Esophagus squamous epithelium (tissue), 5 donors: ENCODE measurements at places on chromosomes 16 and 17.

- no peak for DNase-seq
Measured at GRCh38 chr17:27906623-27907022, 13.5 kb upstream of the LYRM9 start.

DNA sequence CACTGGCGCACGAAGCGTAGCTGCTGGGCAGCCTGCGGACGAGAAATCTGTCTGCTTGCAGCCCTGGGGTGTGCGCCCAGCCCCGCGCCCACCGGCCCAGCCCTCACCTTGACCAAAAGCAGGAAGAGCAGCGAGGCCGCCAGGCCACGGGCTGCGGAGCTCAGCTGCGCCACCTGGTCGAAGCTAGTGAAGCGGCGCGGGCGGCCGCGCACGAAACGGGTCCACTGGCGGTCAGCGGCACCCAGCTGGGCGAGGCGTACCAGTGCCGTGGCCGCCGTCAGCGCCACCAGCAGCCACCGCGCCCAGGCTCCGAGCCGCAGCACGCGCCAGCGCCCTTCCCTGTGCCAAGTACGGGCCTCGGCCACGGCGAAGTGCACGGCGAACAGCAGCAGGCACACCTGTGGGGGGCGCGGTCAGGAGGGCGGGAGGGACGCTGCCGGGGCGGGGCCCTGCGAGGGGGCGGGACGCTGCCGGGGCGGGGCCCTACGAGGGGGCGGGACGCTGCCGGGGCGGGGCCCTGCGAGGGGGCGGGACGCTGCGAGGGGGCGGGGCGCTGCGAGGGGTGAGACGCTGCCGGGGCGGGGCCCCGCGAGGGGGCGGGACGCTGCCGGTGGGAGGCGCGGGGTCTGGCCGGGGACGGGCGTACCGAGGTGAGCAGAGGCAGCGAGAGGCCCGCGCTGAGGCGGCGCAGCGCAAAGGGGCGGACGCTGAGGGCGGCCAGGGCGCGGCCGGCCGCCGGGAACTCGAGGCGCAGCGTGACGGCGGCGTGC lies 43.2 kb downstream of the TSC2 start:
- no peak for DNase-seq

GRCh38 chr17:80213643-80213975 lies 6.5 kb downstream of the SGSH start:
- no peak for DNase-seq

DNA sequence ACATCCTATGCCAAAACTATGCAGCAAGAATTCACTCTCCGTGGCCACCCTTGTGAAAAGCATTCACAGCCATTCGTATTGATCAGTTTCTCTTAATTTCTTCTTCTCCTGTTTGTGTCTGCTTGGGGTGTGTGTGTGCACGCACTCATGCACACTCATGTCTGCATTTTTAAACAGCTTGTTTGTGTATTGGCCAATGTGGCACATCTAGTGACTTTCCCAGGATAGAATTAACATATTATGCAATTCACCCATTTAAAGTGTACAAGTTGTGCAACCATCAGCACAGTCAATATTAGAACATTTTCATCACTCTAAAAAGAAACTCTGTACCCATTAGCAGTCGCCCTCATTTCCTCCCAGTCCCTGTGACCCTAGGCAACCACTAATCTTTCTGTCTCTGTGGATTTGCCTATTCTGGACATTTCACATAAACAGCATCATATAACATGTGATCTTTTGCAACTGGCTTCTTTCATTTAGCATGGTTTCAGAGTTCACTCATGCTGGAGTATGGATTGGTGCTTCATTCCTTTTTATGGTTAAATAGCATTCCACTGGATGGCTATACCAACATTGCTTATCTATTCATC lies 20.1 kb downstream of the IRX3 start:
- DNase-seq = no peak

- no peak for DNase-seq
Measured at GRCh38 chr16:65490286-65490685, 368.4 kb upstream of the CDH11 start.

DNA sequence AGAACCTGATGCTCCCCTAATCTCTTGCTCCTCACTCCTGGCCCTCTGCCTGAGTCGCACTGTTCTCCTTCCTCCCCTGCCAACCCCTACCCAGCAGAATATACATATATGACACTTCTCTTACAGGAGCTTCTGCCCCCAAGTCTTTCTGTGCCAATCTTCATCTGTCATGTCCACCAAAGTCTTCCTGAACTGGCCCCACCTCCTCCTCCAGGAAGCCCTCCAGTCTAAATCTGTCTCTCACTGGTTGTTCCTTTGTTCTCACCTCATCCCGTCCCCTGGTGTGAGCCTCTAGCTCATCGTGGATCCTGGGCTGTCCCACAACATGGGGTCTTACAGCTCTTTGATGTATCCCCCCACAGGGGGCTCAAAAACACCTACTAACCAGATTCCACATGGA lies 8.3 kb downstream of the CRHR1 start:
- DNase-seq = no peak

DNA sequence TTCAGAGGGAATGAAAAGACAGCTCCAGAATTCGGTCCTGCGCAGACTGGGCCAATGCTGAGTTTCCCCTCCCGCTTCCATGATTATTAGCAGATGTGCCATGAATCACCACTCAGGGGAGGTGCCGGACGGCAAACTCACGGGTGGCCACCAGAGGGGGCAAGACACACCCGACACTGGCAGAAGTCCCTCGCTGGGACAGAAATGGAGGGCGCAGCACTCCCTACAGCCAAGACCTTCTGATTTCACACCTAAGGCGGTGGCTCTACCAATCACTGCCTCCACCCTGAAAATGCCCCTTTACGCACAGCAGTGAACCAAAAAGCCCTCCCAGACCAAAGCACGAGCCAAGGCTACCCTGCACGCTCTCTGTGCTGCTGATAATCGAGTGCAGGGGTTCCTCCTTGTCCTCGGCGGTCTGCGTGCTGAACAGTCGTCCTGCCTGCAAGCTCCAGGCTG lies 26.8 kb downstream of the TRAP1 start:
- peak; percentile 15 for DNase-seq

DNA sequence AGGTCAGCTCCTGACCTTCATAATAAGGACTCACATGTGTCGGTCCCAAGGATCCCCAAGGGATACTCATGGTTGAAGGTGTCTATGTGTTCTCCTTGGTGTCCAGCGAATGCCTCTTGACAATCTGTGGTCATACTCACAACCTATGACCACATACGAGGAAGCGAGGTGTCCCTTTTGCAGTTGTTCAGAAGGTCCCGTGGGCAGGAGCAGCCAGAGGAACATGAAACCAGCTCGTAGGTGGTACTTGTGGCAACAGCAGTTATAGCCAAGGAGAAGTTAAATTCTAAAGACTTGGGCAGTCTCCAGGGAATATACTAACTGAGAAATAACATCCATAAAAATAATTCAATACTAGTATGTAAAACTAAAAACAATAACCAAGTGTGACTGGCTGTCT lies 685.3 kb downstream of the WWOX start:
- no peak for DNase-seq

GRCh38 chr17:63075969-63076368 lies 109.9 kb downstream of the TANC2 start:
- no peak for DNase-seq

DNA sequence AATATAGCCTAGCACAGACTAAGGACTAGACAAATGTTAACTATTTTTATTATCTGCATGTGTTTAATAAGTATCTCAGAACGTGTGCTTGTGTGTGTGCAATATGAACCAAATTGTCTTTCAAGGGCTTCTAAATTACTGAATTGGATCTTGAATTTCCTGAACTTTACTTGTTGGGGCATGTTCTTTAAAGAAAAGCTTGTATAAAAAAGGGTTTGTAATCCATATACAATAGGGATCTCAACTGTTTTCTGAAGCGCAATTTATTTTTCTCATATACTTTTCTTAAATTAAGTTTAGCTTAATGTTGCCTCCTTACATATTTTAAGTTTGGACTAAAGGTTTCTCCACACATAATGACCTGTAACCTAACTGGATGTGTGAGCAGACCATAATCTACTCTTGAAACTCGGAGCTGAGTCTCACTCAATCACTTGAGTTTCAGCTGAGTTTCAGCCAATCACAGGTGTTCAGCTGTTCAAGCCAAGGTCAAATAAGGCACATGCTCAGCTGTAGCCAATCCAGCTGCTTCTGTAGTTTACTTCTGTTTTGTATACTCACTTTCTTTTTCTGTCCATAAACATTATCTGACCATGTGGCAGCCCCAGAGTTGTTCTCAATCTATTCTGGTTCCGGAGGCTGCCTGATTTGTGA lies 72.3 kb downstream of the CDK5R1 start:
- DNase-seq = no peak

DNA sequence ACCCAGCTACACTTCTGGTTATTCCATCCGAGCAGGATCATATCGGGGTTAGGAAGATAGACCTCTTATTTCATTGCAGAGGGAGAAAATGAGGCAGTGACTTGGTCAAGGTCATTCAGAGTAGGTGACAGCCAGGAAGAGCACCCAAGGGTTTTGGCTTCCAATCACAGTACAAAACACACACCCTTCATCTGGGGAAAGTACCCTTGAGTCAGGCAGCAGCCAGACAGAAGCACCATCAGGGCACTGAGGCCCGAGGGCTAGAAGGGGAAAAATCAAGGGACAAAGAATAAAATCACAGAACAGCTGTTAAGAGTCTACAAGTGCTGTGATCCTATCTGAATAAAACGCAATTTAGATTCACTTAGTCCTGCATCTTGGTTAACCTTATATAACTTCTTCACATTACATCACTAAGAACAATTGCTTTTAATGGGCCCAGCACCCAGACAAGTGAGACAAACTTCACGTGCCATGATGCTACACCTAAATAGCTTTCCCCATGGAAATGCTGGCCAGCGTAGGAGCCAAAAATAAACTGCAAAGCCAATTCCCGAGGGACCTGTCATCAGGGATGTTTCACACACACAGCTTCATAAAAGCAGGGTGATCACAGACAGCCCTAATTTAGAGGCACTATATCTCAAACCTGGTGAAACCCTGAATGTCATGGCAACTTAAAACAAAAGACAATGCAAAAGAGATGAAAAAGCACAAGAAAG lies 4.9 kb downstream of the UBE2O start:
- DNase-seq = no peak

GRCh38 chr17:62866471-62866870 lies 58.4 kb upstream of the MARCHF10 start:
- DNase-seq = no peak

DNA sequence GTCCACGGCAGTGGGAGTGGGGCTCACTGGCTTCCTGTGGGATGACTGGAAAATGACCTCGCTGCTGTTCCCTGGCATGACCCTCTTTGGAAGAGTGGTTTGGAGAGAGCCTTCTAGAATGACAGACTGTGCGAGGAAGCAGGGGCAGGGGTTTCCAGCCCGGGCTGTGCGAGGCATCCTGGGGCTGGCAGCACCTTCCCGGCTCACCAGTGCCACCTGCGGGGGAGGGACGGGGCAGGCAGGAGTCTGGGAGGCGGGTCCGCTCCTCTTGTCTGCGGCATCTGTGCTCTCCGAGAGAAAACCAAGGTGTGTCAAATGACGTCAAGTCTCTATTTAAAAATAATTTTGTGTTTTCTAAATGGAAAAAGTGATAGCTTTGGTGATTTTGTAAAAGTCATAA lies 7.8 kb upstream of the RNF213 start:
- no peak for DNase-seq

- no peak for DNase-seq
Measured at GRCh38 chr16:48862087-48862532, 252.1 kb upstream of the N4BP1 start.

DNA sequence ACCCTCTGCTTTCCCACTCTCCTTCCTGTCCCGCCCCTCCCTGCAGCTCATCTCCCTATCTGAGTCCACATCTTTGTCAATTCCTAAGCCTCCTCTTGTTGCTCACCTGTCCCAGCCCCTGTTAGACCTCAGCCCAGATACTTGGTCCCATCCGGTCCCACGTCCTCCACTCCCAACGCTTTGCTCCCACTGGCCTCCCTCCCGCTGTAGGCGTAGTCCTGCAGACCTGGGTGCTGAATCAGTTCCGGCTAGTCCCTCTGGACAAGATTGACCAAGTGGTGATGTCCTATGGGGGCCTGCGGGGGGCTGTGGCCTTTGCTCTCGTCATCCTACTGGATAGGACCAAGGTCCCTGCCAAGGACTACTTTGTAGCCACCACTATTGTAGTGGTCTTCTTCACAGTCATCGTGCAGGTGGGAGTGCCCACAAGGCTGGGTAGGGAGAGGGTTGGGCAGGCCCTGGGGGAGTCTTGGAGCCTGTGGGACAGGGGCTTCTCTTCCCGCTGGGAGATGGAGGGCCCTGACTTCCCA lies 8.0 kb downstream of the SLC9A5 start:
- DNase-seq = no peak

- DNase-seq = no peak
Measured at GRCh38 chr16:939311-939710, 31.5 kb downstream of the LMF1 start.

GRCh38 chr17:66632731-66633130 lies 202.2 kb upstream of the CACNG5 start:
- no peak for DNase-seq

- no peak for DNase-seq
Measured at GRCh38 chr17:43135454-43135819, 10.3 kb upstream of the BRCA1 start.

GRCh38 chr17:15298176-15298575 lies 33.0 kb upstream of the PMP22 start:
- no peak for DNase-seq

GRCh38 chr17:6623941-6624340 lies 16.6 kb downstream of the KIAA0753 start:
- DNase-seq = no peak

DNA sequence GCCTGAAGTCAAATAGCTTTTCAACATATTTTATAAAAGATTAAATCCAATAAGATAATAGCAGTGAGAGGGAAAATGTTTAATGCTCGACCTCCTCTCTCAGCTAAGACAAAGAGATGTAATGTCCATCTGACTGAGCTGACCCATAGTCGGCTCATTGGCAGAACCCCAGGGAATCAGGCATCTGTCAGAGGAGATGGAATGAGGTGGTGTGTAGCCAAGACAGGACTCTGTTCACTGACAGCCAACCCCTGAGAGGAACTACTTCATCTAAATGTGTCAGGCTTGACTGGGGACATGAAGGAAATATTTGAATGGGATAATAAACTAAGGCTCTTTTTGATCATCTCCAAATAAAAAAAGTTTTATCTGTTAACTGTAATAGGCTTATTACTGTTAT lies 188.0 kb downstream of the CDH11 start:
- no peak for DNase-seq

- DNase-seq = no peak
Measured at GRCh38 chr16:28556914-28557320, 3.2 kb downstream of the SGF29 start.

DNA sequence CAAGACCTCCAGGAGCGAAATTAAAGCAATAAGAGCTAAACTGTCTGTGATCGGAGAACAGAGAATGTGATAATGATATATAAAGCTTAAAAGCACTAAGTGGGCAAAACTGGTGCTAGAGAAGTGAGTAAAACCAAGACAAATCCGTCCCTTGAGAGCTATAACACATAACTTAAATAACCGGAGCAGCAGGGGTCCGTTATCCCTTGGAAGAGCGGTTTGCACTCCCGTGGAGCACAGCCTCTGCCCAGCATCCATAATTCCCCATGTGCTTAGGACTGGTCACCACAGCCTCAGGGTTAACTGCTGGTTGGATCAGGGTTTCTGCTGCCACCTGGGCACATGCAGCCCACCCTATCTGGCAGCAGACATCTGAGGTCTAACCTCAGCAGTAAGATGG lies 489.0 kb downstream of the NPIPA7 start:
- DNase-seq = no peak

- DNase-seq = no peak
Measured at GRCh38 chr17:75365009-75365930, 40.2 kb downstream of the GRB2 start.

- no peak for DNase-seq
Measured at GRCh38 chr17:17732444-17732843, 51.2 kb downstream of the RAI1 start.

GRCh38 chr17:14359163-14360020 lies 58.5 kb downstream of the HS3ST3B1 start:
- no peak for DNase-seq
